ENCODE measurements at places on chromosomes 16 and 17. TPM values are rescaled to one million over a fixed set of nuclear protein-coding genes. Genes with fewer than 3 reads are reported as not detected.

The ACSM5 gene
- total RNA-seq: 0.19 TPM

The NUDT16L1 gene
- 33.2 TPM for total RNA-seq

The SEC14L5 gene
- not detected for total RNA-seq

The GRIN2A gene
- total RNA-seq: under 0.01 TPM
